Activated CD4-positive, alpha-beta memory T cell treated with anti-CD3 and anti-CD28 coated beads, Interleukin-2, amount 10 ng/mL, durations not matched to agents 7 days and 5 days (primary cell): ENCODE measurements at places on chromosomes 2 and 18. TPM values are rescaled to one million over a fixed set of nuclear protein-coding genes. Genes with fewer than 3 reads are reported as not detected.

DNA sequence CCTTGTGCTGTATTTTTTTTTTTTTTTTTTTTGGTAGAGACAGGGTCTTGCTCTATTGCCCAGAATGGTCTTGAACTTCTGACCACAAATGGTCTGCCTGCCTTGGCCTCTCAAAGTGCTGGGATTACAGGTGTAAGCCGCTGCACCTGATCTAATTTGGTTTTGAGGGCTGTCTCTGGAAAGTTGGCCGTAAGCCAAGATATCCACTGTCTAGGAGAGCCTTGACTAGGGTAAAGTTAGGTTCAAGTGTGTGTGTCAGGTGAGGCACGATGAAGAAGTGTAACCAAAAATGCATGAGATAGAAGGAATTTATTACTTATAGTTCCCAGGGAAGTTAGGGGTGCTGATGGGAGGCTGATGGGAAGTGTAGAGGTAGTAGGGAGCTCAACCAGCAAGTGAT is 46.7 kb downstream of the INO80C start:
- no peaks in the 10 kb centered on the region for H3K4me1 ChIP-seq
- H3K27me3 ChIP-seq, result peaks cover 4% of the 10 kb centered on the region
- no peak for DNase-seq
- no peak overlapping the region for H3K27ac ChIP-seq

The NOL4 gene
- not detected for total RNA-seq

DNA sequence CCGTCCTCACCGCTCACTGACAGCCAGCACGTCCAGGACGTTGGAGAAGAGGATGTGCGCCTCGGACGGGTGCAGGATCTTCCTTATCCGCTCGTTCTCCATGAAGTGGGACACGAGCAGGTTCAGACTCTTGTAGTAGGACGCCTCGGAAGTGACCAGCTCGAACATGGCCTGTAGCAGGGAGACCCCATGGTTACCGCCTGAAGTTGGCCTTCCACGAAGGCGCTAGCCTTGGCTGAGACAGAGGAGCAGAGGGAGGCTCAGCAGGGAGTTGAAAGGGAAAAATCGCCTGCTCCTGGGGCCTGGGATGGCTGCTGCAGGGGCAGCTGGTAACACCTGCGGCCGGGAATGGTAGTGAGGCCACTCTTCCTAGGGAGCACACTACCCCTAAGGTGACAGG is 24.7 kb downstream of the SNORC start:
- H3K36me3 ChIP-seq, result no peaks in the 10 kb centered on the region
- no peak overlapping the region for H3K4me3 ChIP-seq
- H3K4me1 ChIP-seq, result peaks cover 7% of the 10 kb centered on the region
- DNase-seq, result no peak
- H3K27ac ChIP-seq, result no peak overlapping the region

- H3K27ac ChIP-seq, result no peak overlapping the region
- no peaks in the 10 kb centered on the region for H3K4me1 ChIP-seq
- H3K36me3 ChIP-seq, result no peaks in the 10 kb centered on the region
- DNase-seq, result no peak
- no peaks in the 10 kb centered on the region for H3K27me3 ChIP-seq
- H3K4me3 ChIP-seq, result no peak overlapping the region
Observed at GRCh38 chr18:72171596-72171995, 372.5 kb downstream of the CBLN2 start.

The ACMSD gene
- not detected for total RNA-seq

- no peaks in the 10 kb centered on the region for H3K36me3 ChIP-seq
- DNase-seq, result no peak
- no peak overlapping the region for H3K27ac ChIP-seq
Observed at GRCh38 chr2:140624200-140624599, 1506.6 kb downstream of the LRP1B start.
